NCI-H1092 treated with DMSO at 0.1 percent for 48 hours (cell line): ENCODE measurements at places on chromosomes 16 and 17.
A peak's percentile ranks its signal among the peaks of the same experiment; 100 is the strongest.

DNA sequence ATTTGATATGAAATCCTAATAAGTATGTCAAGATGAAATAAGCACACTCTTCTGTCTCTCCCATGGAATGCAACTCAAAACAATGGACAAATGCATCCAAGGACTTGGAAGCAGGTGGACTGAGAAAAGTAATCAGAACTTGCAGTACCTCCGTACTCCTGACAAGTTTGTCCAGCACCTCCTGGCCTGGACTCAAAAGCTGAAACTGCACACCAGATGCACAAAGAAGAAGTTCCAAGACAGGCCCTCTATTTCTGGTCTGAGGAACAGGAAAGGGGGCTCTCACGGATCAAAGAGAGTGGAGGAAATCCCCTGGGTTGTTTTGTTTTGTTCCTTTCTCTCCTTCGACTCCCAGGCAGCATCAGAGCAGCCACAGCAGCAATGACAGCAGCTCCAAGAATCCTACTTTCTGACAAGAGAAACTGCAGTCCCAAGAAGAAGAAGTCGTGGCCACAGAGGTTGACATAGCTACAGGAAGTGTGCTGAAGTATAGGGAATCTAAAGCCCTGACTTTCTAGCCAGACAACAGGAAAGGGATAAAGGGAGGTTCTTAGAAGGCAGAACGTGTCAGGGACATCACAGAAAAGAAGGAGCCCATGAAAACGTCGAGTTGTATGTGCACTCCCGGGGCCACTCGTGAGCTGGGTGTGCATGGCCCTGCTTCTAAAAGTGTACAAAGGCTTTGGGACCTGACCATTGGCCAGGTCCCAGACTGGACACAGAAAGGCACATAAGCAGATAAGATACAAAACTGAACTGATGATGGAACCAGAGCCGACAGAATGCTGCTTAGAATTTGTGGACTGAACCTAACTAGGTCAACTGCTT is 29.3 kb downstream of the AKAP10 start:
- no peak for DNase-seq

DNA sequence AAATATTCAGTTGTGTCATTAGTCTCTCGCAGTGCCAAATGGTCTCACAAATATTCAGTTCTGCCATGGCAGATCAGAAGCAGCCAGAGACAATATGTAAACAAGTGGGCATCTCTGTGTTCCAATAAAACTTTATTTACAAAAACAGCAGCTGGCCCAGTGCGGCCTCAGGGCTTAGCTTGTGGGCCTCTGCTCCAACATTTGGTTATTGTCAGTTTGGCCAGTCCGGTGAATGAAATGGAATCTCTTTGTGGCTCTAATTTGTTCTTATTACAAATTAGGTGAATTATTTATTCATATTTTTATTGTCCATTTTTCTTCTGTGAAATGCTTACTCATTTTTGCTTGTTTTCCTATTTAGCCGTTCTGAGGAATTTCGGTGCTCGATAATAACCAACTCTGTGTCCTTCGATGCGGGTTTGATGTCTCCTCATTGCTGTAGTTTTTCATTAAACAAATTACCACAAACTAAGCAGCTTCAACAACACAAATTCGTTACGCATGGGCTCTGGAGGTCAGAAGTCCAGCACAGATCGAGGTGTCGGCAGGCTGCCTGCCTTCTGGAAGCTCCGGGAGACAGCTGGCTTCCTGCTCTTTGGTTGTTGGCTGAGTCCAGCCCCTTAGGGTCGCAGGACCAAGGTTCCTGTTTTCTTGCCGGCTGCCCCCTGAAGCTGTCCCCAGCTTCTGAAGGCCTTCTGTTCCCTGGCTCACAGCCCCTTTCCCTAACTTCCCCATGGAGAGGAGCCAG is 4.1 kb upstream of the SLC38A10 start:
- no peak for DNase-seq

GRCh38 chr17:50359998-50360461 is 13.0 kb downstream of the MRPL27 start:
- DNase-seq: no peak

- no peak for DNase-seq
These were observed 12.4 kb downstream of the P3H4 start for GRCh38 chr17:41799366-41799765.

- DNase-seq: peak; percentile 7
These were observed 33.6 kb upstream of the RAB11FIP4 start for GRCh38 chr17:31357839-31358394.

GRCh38 chr16:85806539-85806938 is 7.0 kb downstream of the COX4I1 start:
- no peak for DNase-seq

- peak; percentile 44 for DNase-seq
These were observed 1.0 kb upstream of the SALL1 start for GRCh38 chr16:51151961-51152663.

- DNase-seq: no peak
These were observed 67.4 kb downstream of the PRKCA start for GRCh38 chr17:66369830-66370229.

DNA sequence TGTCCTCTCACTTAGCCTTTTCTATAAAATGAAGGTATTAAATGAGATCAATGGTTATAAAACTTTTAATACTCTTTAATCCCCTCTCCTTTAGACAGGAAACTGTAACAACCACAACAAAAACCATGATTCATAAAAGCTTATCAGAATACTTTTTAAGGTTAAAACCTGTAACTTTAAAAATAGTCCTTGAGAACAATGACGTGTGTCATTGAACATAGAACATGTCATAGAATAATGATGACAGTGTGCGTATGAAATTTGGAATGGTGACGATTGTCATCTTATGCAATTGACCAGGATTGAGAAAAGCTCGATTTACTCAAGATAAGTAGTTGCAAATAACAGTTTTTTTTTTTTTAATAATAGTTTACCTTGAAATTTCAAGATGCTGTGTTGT is 94.1 kb downstream of the PLCG2 start:
- DNase-seq: no peak

- DNase-seq: no peak
These were observed 23.1 kb downstream of the LGALS9 start for GRCh38 chr17:27654136-27654535.

GRCh38 chr17:77863814-77864161 is 94.7 kb upstream of the TNRC6C start:
- DNase-seq: no peak

DNA sequence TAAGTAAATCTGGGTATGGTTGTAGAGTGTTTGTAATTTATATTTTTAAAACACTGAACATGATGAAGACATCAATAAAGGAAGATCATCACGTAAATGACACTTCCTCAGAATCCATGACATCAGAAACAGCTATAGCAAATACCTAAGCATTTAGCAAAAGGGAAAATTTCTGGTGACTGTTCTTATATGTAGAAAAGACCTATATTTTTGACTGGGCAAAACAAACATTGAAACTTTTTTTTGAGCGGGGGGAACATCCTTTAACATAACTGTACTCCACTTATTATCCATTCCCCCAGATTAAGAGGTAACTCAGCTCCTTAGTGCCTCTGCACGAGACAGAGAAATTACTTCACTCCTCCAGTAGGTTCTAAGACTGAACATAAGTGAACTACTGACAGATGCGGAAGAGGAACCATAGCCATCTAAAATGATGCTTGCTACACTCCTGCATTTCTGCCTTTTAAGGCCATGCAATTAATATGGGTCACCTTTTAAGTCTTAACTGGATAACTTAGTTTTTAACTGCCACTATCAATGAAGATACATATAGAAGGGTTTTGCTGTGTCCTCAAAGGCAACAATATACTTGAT is 9.4 kb downstream of the CRYBA1 start:
- DNase-seq: no peak

- peak; percentile 52 for DNase-seq
These were observed 591 bp upstream of the SLFN5 start for GRCh38 chr17:35242158-35242804.

DNA sequence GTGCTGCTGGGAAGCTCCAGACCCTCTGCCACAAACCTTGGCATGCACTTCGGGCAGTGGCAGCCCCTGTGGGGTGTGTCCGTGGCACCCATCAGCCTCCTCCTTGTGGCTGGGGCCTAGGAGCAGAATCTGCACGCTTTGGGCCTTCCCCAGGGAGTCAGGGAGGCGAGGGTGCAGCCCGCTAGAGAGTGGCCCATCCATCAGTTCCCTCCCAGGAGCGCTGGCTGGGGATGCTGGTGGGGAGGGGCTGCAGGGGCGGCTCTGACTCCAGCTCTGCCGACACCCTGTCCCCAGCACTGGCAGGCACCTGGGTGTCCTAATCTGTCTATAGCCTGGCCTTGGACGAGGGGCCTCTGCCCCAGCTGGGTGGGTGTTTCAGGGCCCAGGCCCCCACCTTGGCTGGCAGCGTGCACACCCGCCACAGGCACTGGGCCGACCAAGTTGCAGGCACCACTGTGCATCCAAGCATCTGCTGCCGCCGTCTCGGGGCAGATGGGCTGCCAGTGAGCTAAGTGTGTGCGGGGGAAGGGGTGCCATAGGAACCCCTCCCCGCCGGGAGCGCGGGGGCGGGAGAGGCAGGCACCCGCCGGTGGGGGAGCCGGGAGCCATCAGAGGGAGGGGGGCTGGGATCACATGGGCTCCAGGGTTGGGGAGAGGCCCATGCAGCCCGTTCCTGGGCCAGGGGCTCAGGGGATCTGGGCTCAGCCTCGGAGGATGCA is 30.2 kb downstream of the ENDOV start:
- DNase-seq: no peak

DNA sequence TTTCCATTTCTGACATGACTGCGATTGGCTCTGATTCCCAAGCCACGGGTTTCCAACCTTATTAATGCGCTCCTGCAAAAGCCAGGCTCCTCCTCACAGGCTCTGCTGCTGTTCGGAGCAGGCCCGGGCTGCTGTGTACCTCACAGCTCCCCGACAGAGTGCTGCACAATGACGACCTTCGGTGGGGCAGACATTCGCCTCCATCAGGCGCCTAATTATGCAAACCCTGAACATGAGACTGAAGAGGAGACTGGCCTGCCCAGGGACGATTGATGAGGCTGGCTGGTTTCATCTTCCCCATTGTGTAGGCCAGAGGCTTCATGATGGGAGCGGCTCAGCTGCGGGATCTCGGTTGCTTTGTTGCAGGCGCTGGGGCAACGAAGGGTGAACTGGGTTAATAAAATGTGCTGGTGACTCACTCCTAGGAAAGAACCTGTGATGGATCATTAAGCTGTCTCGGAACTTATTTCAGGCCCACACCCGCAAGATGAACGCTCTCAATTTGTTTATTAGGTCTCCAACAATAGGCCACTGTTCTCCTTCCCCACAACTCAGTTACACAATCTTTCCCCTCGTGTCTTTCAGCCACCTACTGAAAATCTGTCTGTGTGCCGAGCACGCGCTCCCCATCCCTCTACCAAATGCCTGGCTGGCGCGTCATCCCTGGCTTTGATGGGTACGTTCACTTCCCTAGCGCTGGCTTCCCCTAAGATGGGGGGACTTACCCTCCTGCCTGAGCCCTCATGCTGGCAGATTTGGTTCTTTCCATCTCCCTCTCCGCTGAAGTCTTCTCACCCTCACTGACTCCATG is 27.2 kb upstream of the TOB1 start:
- DNase-seq: no peak

- DNase-seq: no peak
These were observed 393 bp upstream of the PSMB10 start for GRCh38 chr16:67936880-67937605.

GRCh38 chr16:9657641-9658040 is 524.6 kb downstream of the GRIN2A start:
- no peak for DNase-seq

DNA sequence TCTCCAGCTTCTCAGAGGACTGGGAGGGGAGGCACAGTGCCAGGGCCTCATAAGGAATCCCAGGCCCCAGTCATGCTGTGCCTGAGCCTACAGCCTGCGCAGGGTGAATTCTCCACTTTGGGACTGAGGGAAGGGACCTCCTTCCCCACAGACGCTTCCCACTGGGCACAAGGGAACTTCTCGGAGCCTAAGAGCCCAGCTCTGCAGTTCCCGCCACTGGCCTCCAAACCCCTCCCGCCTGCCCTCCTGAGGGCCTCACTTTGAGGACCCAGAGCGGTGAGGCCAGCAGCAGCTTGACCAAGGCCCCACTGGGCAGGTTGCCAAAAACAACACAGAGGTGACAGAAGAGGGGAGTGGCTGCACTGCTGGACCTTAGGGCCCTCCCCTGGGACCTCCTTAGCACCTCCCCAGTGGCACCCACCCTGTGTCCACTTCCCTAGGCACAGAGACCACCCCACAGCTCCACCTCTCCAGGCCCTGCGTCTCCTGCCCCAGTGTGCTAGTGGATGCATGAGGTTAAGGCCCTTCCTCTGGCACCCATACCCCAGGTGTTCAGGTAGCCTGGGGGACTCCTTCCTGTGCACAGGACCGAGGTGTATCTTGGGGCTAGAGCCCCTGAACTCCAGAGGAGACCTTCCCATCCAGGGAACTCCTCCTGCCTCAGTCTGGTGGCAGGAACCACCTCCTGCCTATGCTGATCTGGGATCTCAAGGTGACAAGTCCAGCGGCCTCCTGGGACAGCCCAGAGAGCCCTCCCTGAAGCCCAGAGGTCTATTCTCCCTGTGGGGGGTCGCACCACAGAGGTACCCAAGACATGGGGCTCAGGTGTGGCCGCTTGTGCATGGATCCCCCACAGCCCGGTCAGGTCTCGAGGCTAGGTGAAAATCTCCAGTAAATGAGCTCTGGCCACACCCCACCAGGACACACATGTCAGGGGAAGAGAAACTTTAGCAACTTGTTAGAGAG is 3.4 kb downstream of the CASKIN2 start:
- no peak for DNase-seq

- no peak for DNase-seq
These were observed 1.7 kb upstream of the B4GALNT2 start for GRCh38 chr17:49130891-49131290.

GRCh38 chr17:58306131-58306951 is 22.3 kb downstream of the TSPOAP1 start:
- no peak for DNase-seq

DNA sequence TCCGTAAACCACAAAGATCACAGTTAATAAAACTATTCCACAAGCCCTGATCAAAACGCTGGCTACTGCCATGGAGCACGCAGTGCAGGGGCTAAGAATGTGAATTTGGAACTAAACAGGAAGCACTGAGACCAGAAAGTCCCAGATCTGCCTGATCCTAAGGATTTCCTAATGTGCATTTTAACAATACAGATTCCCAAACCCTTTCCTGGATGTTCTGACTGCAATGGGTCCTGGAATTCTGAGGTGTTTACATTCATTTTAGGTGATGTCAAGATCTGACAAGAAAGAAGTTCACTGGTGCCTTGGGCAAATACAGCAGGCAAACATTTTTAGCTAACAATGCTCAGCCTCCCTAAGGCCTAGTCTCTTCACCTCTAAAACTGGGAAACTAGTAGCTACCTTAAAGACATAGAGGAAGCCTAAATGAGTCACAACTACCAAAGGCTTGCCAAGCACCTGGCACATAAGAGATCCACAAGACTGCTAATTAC is 10.3 kb downstream of the NSMCE1 start:
- no peak for DNase-seq

DNA sequence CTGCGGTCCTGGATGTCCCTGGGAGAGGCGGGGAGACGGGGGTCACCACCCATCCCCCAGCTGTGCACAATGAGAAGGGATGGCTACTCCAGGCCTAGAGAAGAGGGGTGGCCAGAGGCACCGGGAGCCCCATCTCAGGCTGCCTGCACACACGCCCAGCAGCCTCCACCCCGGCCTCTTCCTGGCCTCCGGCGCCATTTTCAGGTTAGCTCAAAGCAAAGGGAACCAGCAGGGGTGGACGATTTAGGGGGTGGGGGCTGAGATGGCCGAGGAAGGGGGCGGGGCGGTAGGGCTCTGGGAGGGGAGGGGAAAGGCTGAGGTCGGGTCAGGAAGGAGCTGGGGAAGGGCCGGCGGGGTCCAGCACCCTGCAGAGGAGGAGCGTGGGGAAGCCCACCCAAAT is 42.8 kb downstream of the SRCIN1 start:
- no peak for DNase-seq

GRCh38 chr17:73237714-73238113 is 24.0 kb downstream of the CPSF4L start:
- no peak for DNase-seq
